ENCODE measurements at places on chromosomes 2 and 18. TPM values are rescaled to one million over a fixed set of nuclear protein-coding genes. Genes with fewer than 3 reads are reported as not detected.

DNA sequence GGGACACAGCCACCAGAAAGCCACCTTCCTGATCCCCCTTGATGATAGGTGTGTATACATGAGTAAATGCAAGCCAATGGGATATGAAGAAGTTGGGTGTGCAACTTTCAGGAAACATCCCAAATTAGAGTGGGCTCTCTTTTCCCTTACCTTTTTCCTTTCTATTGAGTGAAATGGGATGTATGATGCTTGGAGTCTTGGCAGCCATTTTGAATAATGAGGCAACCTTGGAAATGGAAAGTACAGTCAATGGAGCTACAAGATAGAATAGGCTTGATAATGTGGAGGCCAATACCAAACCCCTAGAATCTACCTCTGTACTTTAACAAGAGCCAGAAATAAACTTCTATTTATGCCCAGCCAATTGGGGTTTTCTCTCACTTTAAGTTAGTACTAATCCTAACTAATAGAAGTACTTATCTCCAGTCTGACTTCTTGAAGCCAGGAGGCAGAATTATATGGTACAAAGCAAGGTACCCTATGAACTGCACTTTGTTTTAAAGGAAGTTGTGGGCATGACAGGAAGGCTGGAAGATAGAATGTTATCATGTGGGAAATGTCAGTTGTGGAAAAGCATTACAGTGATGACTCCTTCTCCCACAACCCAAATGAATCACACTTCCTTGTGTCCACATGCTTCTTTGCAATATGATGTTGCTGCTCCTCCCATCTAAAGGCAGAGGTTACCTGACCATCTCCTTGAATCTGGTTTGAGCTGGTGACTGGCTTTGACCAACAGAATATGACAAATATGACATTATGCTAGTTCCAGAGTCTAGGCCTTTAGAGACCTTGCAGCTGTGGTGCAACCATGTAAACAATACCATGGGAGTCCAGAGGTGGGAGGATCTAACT lies 12.9 kb upstream of the NABP1 start:
- DNase-seq, result no peak

- no peak for DNase-seq
These were observed 31.5 kb upstream of the FAM124B start for GRCh38 chr2:224433442-224433841.

GRCh38 chr18:62420513-62421209 lies 95.6 kb downstream of the TNFRSF11A start:
- no peak for DNase-seq

- DNase-seq, result no peak
These were observed 97.8 kb upstream of the THOC1 start for GRCh38 chr18:365651-366050.

ADD2 gene
- total RNA-seq, result 1.8 TPM

DNA sequence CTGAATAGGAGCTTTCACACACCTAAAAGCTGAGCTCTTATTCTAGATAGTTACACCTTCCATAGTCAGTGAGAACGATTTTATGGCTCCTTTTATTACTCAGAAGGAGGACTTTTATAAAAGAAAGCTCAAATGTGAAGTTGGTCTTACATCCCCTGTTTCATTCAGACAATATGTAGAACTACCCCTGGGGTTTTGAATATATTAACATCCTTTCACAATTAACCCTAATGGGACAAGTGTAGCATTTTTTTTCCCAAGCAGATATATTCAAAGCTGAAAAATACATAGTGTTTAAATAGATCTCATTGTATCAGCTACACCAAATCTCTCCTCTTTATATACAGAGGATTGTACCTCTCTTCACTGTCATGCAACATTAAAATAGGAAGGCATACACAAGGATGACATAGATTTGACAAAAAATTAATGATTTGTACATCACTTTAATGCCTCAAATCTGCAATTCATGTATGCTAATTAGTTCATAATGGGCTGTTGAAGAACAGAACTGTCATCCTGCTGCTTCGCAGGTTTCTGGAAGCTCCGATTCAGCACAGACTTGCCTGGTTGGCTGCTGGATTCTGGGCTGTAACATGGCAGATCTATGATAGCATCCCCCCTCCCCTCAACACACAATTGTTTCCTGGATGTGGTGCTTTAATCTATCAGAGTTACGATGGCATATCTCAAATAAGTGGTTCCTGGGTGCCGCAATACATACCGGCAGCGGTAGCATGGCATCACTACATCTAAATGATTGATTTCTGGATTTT lies 129.7 kb upstream of the PARD3B start:
- no peak for DNase-seq

GRCh38 chr2:116585669-116586327 lies 1228.7 kb upstream of the DDX18 start:
- no peak for DNase-seq

DNA sequence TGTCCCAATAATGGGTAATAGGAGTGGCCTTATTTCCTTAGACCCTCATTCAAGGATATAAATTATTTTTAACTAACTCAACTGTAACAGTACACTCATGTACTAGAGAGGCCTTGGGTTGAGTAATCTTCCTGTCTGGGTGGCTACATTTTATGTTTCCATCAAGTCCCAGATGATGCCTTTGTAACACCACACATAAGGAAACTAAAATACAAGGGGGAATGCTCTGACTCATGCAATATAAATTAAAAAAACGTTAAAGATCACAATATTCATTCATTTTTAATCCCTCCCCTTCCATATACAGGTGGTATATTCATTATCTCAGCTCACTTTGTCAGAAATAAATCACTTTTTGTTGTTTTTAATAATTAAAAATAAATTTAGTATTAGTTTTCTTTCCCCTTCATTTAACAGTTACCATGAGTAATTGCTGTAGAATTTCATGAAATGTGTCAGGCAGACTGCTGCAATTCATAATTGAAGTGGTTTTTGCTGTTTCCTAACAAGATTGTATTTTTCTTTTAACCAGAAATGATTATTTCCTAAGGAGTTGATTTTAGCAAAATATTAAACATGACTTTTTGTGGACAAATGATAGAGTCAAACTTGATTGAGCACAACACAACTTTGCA lies 1403.6 kb downstream of the SUCLG1 start:
- no peak for DNase-seq

SP140L gene
- total RNA-seq, result 5.7 TPM

- DNase-seq, result no peak
These were observed 196.6 kb upstream of the COPS8 start for GRCh38 chr2:236888794-236889780.

DNAH7 gene
- 0.25 TPM for total RNA-seq

GRCh38 chr2:38192046-38192445 lies 116.1 kb upstream of the CYP1B1 start:
- DNase-seq, result no peak

- DNase-seq, result no peak
These were observed 169.2 kb upstream of the SMAD2 start for GRCh38 chr18:48099481-48100164.

DNA sequence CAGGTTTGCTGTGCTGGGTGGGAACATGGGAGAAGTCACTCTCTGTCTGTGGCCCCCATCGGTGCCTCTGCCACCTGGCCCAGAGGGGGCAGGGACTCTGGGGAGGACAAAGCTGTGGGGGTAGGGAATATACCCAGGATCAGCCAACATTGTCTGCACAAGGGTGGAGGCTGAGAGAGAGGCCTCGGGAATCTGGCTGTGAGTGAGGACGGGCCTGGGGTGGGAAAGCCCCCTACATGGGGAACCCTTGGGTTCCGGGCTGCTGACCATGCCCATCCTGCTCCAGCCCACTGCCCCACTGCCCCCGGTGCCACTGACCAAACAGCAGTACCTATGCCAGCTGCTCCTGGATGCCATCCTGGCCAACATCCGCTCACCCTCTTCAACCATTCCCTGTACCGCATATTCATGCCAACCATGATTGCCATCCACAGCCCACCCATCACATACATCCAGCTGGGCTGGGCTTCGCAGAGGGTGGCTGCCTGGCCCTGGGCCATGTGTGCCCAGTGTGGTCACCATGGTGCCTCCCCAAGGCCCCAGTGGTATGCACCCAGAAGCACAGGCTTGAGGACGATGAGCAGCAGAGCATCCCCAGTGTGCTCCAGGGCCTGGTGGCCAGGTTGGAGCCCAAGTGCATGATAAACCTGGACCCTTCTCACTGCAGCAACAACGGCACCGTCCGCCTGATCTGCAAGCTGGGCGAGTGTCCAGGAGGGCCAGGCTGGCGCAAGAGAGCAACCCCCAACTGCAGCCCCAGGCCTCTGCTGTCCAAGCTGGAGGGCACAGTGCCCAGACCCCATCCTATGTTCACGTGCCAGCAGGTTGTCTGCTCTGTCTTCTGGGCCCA lies 6.9 kb upstream of the POTEF start:
- DNase-seq, result no peak

DNA sequence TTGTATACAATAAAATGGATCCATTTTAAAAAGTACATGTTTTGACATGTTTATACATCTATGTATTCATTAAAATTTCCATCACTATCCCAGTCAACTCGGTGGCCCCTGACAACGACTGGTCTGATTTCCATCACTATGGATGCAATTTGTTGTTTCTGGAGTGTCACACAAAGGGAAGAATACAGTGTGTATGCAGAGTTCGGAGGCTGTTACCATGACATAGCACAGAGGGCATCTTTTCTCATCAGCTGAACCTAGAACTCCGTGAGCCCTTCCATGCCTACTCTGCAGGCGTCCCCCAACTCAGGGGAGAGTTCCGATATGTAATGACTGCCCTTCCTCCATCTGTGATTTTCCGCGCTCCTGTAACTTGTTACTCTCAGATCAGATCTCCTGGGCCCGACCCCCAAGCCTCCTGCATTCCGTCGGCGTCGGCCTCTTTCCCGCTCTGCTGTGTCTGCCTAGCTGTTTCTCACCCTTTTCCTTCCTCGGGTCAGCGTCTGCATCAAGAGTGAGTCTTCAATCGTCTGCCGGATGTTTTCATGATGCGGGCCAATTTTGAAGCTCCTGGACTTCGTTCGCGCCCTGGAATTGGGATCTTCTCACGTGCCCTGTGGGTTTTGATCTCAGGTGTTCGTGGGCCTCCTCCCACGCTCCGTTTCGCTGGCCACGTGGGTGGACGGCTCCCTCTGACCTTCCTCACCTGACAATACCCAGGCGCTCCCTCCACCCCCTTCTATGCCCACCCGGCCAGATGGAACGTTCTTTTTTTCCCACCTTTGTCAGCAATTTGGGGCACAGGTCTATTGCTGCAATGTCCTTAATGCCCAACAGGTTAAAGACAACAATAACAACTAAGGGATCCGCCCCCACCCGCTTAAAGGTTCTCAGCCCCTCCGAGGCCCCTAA lies 161.0 kb downstream of the TWIST2 start:
- peak; percentile 10 for DNase-seq

DNA sequence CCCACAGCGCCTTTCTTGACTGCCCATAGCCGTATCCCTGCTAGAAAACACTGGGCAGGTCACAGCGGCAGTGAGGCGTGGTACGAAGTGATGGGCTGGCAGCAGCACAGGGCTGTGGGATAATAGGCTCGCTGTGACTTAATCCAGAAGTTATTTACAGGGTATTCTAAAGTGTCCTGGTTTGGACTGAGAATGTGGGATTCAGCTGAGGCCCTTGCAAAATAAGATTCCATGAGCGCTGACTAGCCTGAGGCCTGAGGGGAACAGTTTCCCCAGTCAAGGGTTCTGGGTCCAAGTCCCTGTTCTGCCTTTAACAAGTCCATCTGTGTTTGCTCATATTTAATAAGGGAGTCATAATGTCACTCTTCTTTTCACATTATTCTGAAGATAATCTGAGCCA lies 34.6 kb downstream of the SETBP1 start:
- no peak for DNase-seq

GRCh38 chr18:24543795-24544498 lies 83.5 kb downstream of the HRH4 start:
- no peak for DNase-seq

FASTKD1 gene
- total RNA-seq, result 111 TPM

GRCh38 chr2:42851740-42852250 lies 59.4 kb upstream of the HAAO start:
- no peak for DNase-seq

Data from left ventricle myocardium superior (tissue), 1 donor.